ENCODE measurements at places on chromosomes 12 and 14.

- DNase-seq, result no peak
Observed at GRCh38 chr14:105411017-105411941, 8.3 kb upstream of the MTA1 start.

- DNase-seq, result no peak
Observed at GRCh38 chr14:57245941-57246340, 22.8 kb downstream of the EXOC5 start.

GRCh38 chr12:560691-561390 lies 101.1 kb downstream of the B4GALNT3 start:
- no peak for DNase-seq

GRCh38 chr12:65896743-65897142 lies 72.5 kb downstream of the HMGA2 start:
- DNase-seq, result no peak

- DNase-seq, result no peak
Observed at GRCh38 chr12:42908712-42909111, 319.2 kb upstream of the PRICKLE1 start.

DNA sequence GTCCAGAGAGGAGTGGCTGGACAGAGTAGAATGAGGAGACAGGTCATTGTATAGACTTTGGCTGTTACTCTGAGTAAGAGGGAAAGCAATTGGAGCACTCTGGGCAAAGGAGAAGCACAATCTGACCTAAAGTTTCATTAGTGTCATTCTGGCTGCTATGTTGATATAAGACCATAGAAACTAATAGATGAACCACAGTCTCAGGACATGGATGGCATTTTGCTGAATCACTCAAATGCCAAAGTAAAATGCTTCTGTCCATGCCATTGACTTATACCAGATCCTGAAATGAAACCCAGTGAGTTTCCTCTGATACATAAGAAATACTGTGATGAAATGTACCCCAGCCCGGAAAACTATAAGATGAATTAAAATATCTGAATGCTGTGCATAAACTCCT lies 65.8 kb upstream of the COCH start:
- no peak for DNase-seq
